ENCODE measurements at places on chromosomes 7 and 10.
A peak's percentile ranks its signal among the peaks of the same experiment; 100 is the strongest.

GRCh38 chr10:117216611-117217195, 19.4 kb downstream of the KCNK18 start:
- DNase-seq = peak; percentile 49

- DNase-seq = no peak
Observed at GRCh38 chr7:130669085-130669700, 645 bp upstream of the COPG2 start.

DNA sequence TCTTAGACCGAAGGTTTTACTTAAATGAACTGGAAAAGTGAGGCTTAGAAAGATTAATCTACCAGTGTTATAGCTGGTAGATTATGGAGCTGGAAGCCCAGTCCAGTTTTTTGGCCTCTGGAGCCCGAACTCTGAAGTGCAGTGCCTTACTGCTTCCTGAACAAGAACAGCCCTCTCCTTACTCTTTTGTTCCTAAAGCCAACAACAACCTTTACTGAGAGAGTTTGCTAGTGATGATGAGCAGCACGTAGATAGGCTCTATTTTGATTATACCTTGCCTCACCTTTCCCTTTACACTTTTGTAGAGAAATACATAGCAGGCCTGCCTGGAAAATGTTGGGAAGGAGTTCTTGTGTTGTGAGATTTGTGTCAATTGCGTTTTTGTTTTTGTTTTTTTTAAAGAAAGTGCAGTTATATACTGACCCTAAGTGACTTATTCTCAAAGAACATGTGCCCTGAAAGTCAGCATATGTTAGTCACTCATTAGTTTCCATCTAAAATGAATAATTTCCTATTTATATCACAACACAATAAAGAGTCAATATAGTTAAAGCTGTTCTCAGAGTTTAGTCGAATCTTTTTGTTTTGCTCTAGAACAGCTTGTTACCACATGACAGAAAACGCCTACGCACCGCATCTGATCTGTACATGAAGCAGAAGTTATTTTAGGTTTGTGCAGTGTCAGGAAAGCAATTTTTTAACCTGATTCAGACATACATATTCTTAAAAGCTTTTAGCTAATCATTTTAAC, 33.0 kb downstream of the PLEKHA1 start:
- peak; percentile 31 for DNase-seq

DNA sequence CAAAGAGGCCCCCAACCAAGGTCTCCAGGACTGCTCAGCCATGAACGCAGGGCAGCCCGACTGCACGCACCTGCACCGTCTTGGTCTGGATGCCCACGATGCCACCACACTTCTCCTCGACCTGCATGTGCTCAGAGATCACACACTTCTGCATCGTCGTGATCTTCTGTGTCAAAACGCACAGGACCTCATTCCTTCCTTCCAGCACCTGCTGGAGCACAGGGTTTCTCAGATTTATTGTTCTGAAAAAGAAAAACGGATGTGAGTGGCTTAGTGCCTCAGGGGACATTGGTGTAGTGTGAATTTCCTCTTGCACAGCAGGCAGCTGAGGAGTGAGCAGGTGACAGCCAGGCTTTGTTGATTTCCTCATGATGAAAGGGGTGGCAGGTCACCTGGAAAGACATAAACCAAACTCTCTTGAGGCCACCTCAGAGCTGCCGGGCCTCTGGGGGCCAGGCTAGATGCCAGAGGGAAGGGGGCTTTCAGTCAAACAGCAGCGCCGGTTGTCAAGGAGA, 38.2 kb downstream of the GSDME start:
- DNase-seq = no peak

- DNase-seq = no peak
Observed at GRCh38 chr7:128879939-128880746, 17.5 kb downstream of the ATP6V1F start.

DNA sequence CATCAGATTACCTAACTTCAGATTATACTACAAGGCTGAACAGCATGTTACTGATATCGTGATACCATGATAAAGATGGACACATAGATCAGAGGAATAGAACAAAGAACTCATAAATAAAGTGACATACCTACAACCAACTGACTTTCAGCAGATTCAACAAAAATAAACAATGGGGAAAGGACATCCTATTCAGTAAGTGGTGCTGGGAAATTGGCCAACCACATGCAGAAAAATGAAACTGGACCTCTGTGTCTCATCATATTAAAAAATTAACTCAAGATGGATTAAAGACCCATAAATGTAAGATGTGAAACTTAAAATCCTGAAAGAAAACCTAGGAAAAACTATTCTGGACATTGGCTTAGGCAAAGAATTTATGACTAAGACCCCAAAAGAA, 158.6 kb downstream of the ZEB1 start:
- DNase-seq = no peak

GRCh38 chr7:45923818-45924217, 2.7 kb upstream of the IGFBP3 start:
- no peak for DNase-seq

GRCh38 chr10:34959786-34960185, 130.4 kb downstream of the CUL2 start:
- DNase-seq = no peak

DNA sequence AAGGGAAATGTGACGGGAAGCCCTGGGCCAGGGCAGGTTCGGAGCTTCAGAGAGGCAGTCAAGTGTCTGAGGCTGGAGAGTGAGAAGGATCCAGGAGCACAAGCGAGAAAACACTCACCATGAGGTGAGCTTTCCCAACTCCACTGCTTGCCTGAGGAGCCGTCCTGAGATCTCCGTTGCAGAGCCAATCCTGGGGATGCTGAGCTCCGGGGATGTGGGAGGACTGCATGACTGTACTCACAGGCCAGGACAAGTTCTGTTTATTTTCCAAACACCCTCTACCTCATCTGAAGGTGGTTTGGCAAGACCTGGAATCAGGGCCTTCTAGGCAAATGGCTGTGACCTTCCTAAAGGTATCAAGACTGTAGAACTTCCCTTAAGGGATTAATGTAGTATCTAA, 38.7 kb downstream of the GLI3 start:
- DNase-seq = no peak

- DNase-seq = no peak
Observed at GRCh38 chr7:151992375-151992774, 33.1 kb upstream of the GALNT11 start.

- no peak for DNase-seq
Observed at GRCh38 chr7:117751775-117752174, 121.5 kb downstream of the CTTNBP2 start.

DNA sequence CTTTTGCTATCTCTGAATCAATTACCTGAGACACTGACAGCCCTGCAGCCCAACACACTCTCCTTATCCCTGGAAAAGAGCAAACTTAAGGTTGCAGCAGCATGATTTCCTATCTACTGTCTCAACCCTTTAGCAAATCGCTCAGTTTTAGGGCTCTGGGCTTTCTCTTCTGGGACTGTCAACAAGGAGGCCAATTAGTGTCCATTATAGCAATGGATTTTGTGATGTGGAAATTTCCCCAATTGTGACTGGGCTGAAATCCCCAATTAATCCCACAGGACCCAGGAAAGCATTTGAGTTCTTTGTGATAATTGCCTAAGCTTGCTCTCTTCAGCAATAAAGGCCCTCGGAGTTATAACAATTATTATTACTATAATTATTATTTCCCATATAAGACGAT, 197.0 kb downstream of the ZNF438 start:
- DNase-seq = no peak

DNA sequence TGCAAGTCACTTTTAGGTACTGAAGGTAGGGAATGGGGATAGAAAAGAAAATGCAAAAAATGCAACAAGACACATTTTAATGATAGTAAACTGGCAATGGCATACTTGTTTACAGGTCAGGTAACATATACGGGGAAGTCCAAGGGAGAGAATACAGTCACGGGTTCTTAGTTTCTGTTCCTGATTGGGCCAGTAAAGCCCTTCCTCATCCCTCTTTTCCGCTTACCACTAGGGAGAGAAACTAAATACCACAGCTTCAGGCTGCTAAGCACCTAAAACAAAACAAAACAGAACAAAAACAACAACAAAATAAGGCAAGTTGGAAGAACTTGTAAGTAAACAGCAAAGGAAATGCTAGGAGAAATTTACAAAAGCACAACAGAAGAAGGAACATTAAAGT, 65.2 kb upstream of the OGDHL start:
- DNase-seq = no peak

- DNase-seq = no peak
Observed at GRCh38 chr7:152760854-152761748, 1.5 kb downstream of the ACTR3B start.

GRCh38 chr7:91319351-91319750, 55.1 kb downstream of the FZD1 start:
- DNase-seq = no peak

DNA sequence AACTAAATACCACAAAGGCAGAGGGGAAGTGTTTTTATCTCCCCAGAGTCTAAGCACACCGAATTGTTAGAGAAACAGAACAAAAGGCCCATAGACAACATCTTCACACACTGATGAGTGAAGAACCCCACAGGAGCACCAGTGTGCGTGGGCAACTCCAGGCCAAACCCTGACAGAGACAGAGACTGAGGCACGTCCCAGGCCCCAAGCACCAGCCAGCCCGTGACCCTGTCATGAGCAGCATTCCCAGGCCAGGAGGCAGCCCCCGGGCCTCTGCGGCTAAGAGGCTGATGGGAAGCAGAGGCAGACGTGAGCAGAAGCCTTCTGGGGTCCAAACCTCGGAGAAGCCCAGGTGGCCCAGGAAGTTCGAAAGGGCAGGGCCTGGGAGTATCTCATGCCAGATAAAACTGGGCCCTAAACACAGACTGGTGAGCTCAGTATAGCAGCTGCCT, 184.4 kb downstream of the TCERG1L start:
- no peak for DNase-seq

- no peak for DNase-seq
Observed at GRCh38 chr7:138125119-138125518, 48.9 kb downstream of the AKR1D1 start.

DNA sequence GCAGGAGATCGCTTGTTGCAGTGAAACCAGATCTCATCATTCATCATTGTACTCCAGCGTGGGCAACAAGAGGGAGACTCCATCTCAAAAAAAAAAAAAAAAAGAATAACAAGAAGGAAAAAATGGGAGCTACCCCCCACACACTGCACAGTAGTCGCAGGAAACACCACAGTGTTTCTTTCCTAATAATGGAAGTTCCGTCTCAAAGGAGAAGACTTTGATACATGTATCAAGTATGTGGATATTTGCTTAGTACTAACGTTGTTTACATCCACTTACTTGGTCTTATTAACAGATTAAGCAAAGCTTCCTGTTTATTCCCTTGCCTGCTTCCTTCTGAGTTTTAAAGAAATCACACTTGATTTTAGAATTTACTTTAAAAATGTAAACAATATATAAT, 22.2 kb downstream of the YAE1 start:
- no peak for DNase-seq

GRCh38 chr7:93021748-93022147, 96.0 kb downstream of the SAMD9 start:
- DNase-seq = no peak

DNA sequence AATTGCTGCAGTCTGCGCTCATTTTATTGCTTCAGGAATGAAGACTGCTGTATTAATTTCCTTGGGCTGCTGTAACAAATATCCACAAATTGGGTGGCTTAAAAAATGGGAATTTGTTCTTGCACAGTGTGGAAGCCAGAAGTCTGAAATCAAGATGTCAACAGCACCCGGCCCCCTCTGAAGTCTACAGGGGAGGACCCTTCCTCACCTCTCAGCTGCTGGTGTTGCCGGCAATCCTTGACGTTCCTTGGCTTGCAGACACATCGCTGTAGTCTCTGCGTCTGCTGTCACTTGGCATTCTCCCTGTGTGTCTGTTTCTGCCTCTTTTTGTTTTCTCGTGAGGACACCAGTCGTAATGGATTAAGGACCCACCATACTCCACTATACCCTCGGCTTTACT, 166.2 kb downstream of the PTPN20 start:
- no peak for DNase-seq

- no peak for DNase-seq
Observed at GRCh38 chr7:138610671-138611170, 90.4 kb downstream of the SVOPL start.

- DNase-seq = no peak
Observed at GRCh38 chr7:50818324-50818723, 35.6 kb upstream of the GRB10 start.

GRCh38 chr10:1050554-1050953, 1.6 kb upstream of the IDI1 start:
- DNase-seq = no peak

GRCh38 chr10:76119515-76119914, 688.1 kb downstream of the LRMDA start:
- no peak for DNase-seq

DNA sequence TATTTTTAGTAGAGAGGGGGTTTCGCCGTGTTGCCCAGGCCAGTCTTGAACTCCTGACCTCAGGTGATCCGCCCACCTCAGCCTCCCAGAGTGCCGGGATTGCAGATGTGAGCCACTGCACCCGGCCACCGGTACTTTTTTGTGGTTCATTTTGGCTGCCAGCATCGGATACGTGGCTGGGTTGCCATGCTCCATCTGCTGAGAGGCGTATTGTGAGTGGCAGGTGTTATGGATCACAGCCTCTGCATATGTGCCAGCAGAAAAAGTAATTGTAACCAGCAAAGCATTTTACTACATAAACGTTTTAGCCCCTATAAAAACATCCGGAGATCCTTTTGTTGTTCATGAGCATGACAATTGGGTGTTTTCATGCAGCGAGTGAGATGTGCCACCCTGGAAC, 7.1 kb downstream of the FOXK1 start:
- DNase-seq = no peak

DNA sequence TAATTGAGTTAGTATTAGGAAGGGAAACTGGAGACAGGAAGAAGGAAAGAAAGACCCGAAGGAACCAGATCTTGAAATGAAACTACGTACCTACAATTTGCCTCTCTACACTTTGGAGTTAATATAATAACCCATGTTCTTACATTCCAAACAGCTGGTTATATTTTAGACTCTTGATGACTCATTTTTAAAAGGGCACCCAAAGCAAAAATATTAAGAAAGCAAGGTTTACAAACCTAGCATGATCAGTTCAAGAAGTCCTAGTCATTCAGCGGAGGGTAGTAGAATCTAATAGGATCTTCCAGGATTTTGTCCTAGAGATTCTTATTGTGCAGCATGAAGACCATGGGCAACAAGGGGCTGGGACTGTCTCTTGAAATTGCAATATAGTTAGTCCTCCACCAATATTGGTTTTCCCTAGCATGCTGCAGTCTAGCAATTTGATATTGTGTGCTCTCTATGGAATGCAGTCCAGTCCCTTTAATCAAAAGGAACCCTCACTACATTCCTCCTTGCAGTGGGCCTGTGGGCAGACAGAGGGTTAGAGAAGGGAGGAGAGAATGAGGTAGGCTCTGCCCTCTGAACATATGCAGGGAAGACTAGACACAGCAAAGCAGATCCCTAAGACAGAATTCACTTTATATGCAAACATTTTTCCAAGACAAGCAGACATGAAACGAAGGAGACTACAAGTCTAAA, 230.3 kb downstream of the INHBA start:
- DNase-seq = no peak

DNA sequence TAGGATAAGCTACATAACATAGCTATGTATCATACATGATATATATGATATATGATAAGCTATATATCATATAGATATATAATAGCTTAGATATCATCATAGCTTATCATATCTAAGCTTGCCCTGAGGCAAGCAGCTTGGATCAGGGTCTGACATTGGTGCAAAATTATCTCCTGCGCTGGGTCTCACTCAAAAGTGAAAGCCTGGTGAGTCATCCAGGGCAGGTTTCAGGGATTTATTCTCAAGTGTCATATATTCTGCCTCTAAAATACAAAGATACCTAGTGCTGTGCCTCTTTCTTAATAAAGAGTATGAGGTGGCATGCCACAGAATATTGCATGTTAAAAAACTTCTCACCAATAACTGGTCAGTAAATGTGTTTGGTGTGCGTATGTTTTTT, 105.9 kb downstream of the CDC14C start:
- DNase-seq = no peak

GRCh38 chr10:30436671-30437030, 2.7 kb downstream of the MAP3K8 start:
- no peak for DNase-seq

All from stimulated activated CD8-positive, alpha-beta memory T cell treated with anti-CD3 and anti-CD28 coated beads, Interleukin-12 subunit alpha, Interleukin-12 subunit beta, amount 100 ng/mL, for 4 hours (primary cell).